Activated CD4-positive, alpha-beta T cell treated with anti-CD3 and anti-CD28 coated beads, Interleukin-2, amount 10 ng/mL, durations not matched to agents 7 days and 5 days (primary cell): ENCODE measurements at places on chromosomes 1 and 21.

DNA sequence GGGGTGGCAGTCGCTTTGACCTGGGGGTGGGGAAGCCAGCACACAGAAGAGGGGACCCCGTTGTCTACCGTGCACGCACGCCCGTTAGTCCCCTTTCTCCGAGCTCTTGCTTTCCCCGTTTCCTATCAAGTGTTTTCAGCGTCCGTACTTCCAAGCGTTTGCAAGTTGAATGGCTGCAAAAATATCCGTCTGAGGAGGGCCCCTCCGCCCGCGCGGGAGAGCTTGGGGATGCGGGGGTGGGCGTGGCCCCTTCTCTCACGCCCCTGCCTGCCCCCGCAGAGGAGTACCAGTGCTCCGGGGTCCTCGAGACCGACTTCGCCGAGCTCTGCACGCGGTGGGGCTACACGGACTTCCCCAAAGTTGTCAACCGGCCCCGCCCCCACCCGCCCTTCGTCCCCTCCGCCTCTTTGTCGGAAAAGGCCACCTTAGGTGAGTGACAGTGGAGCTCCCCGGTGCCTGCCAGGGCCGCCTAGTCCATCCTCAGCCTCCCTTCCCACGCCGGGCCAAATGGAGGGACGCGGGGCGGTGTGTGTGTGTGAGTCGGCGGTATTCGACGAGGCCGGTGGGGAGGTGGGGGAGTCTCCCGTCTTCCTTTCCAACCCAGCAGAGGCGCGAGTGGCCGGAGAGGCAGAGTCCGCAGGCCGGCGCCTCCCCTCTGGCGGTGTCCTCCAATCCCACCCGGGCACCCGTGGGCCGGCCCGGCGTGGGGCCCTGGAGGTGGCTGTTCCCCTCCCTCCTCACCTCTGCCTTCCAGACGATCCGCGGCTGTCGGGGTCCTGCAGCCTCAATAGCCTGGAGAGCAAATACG is 3.4 kb downstream of the LRRC71 start:
- DNase-seq, result no peak

- DNase-seq, result no peak
These were observed 224.9 kb upstream of the COA6 start for GRCh38 chr1:234148350-234148749.

DNA sequence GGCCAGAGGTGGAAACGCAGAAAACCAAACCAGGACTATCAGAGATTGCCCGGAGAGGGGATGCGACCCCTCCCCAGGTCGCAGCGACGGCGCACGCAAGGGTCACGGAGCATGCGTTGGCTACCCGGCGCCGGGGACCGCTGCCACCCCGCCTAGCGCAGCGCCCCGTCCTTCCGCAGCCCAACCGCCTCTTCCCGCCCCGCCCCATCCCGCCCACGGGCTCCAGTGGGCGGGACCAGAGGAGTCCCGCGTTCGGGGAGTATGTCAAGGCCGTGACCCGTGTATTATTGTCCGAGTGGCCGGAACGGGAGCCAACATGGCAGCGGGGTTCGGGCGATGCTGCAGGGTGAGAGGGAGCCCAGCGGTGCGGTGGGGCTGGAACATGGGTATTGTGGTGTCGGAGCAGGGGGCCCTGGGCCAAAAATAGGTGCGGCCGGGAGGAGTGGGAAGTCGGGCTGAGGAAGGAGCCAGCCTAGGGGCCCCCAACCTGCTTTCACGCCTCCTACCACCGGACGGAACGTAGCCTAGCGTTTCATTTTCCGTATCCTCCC is at the start of gene ACADM:
TSS of gene ACADM (plus strand) at position 238 of the 551 bp plus-strand sequence. CDS start at position 317, 79 bp downstream.
- peak; percentile 83 for DNase-seq

DNA sequence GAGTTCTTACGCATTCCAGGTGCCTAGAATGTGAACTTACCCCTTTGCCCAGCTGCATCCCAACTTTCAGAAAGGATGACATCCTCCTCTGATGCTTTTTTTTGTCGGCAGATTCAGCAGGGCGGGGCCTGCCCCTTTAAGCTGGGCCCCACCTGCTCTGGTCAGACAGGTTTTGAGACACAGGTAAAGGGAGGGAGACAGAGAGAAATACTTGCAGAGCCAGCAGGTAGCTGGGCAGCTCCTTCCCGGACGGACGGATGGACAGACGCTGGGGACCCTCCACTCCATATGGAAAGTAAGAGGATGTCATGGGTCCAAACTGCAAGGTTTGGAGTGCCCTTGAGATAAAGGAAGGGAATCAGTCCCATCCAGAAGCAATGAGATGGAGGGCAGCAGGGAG is at the start of gene TMEM79:
TSS of gene TMEM79 (plus strand) at position 214 of the 400 bp plus-strand sequence. CDS start 902 bp downstream, outside the sequence.
- DNase-seq, result no peak

GRCh38 chr1:210743038-210743437 is 390.9 kb downstream of the KCNH1 start:
- no peak for DNase-seq

- DNase-seq, result no peak
These were observed 63.9 kb downstream of the CSMD2 start for GRCh38 chr1:34101151-34101550.

DNA sequence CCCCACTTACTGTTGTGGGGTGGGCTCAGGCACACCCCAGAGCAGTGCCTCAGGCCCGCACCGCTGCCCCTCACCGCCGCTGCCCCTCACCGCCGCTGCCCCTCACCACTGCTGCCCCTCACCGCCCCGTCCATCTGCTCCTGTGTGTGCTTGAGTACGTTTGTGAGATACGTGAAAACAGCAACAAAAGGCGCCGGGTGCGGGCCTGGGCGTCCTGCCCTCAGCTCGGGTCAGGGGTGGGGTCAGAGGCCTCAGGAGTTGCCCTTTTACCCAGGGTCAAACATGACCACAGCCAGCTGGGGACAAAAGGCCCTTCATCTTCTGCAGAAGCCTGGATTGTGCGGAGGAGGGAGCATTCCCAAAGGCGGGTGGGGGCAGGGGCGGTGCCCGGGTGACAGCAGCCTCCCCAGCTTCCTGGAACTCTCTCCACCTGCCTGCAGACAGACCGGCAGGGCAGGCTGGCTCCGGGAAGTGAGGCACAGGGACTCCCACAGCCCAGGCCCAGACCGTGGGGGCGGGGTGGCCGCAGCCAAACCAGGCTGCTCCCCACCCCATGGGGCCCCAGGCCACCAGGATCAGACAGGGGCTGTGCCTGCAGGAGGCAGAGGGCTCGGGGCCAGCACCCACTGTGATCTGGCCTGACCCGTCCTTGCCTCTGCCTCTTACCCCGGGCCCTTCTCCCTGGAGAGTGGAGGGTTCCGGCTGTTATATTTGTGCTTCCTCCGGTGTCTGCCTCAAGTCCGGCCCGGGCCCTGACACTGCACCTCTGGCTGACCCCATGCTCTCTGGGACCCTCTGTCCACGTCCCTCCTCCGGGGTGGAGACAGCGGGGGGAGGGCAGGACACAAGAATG is 2.3 kb upstream of the VWA1 start:
- DNase-seq, result no peak

DNA sequence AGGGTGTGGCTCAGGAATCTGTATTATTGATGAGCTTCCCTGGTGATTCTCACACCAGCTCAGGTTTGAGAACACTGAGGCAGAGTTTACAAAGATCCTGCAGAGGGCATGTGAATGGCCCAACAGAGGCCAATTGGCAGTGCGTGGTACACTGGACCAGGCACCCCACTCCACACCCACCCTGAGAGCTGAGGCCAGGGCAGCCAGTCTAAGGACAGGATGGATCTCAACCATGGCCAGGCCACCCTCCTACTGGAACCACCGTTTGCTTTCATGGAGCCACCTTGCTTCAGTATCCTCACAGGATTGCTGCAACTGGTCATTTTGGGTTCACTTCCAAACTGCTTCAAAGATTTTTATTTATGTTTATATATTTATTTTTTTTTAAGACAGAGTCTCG is 7.3 kb upstream of the RASSF5 start:
- no peak for DNase-seq

DNA sequence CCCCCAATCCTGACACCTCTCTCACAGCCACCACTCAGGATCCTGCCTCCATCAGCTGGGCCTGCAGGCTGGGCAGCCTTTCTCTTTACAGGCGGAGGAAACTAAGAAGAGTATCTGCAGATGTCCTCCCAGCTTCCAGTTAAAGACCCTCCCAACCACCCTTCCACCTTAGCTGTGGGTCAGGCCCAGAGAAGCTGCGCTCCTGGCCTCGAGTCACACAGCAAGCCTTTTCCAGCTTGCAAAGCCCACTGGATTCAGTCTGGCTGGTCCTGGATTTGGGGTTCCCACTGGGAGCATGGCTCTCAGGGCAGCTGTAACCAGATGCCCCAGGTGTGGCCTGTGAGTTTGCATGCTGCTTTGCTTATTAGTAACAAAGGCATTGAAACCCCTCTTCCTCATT is 19.9 kb downstream of the KCNQ4 start:
- DNase-seq, result no peak
